ENCODE measurements at places on chromosomes 7 and 10. TPM values are rescaled to one million over a fixed set of nuclear protein-coding genes. Genes with fewer than 3 reads are reported as not detected.

TFR2 gene
- 0.93 TPM for polyA plus RNA-seq

ZEB1 gene
- 31.8 TPM for polyA plus RNA-seq

GIMAP8 gene
- 8.0 TPM for polyA plus RNA-seq

PAX4 gene
- polyA plus RNA-seq = not detected

KCP gene
- polyA plus RNA-seq = 21.6 TPM
